CD4-positive, alpha-beta T cell treated with Interleukin-6 for 4 hours (primary cell): ENCODE measurements at places on chromosomes 11 and 22.

GRCh38 chr11:79434283-79434682, 6.5 kb downstream of the TENM4 start:
- no peak for DNase-seq

- DNase-seq, result no peak
Observed at GRCh38 chr22:50739894-50740293, 1.9 kb downstream of the ACR start.

DNA sequence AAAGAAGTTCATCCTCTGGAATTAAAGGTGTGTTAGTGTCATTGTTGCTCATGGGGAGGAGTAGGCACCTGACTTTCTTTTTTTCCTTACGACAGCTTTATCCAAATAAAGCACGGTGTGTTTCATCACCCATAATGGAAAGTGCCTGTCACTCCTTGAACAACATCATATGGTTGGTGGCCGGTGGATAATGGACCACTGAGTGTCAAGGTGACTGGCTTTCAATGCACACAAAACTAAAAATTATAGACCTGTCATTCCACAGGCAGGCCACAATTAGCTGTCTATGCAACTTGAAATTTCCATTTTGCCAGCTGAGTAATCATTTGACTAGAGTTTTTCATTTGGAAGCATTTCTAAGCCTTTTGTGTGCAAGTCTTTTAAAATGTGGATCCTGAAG, 45.0 kb upstream of the MPPED2 start:
- DNase-seq, result no peak

DNA sequence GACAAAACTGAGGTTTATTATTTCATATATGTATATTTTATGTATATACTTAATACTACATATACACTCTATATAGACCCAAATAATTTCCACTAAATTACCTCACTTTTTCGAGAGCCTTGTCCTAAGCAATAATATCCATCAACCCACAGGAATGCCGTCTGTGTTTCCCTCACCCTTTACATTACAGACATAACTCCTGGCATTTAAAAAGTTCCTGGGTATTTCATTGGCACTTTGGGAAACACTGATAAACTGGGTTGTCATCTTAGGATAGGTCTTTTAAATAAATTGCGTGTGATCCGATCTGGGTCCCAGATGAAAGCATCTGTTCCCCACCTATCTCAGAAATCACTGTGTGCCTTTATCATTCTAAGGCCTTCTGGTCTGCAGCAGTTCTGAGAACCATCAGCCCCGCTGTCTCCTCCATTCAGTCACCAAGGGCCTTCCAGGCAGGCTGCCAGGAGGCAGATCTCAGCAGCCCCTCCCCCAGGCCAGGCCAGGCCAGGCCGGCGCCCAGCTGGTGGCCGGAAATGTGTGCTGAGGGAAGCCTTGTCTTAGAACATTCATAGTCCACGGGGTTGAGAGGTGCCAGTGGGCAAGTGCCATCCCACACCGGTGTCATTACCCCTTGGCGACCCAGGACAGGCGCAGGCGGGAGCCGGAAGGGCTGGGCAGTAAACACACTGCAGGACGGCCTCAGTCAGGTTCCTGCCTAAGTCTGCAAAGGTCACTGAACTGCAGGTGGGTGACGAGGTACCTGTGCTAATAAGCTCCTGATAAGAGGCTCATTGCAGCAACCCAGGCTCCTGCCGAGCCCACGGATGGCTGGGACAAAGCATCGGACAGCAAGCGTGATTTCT, 3.3 kb downstream of the FGF19 start:
- DNase-seq, result no peak

DNA sequence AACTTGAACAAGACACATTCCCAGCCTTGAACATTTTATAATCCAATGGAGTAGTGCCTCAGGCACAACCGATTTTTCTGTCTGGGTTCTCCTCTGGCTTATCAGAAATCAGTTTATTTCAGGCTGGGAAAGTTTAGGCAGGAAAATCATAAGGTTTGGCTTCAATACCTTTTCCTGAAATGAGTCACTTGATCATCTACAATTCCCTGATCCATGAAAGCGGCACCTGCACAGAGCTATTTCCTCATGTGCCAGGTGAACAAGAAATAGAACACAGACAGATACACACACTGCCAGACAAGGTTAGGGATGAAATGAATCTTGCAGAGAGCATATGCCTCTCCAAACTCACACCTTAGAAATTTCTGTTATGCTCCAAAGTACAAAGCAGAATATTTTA, 106.7 kb upstream of the OR9G4 start:
- DNase-seq, result no peak

DNA sequence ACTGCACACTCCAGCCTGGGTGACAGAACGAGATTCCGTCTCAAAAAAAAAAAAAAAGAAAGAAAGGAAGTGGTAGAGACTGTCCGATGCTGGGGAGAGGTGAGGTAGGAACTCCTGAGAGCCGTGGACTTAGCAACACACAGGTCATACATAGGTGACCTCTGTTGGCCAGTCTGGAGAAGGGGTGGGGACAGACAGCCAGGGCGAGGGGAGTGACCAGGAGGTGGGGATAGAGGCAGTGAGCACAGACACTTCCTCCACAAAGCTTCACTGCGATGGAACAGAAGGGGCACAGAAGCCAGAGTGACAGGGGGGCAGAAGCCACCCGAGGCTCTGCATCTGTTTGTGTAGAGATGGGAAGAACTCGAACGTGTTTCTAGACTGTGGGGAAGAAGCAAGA, 47.1 kb downstream of the MYH9 start:
- DNase-seq, result no peak

GRCh38 chr22:28442711-28443525, 236.7 kb downstream of the TTC28 start:
- peak; percentile 33 for DNase-seq

DNA sequence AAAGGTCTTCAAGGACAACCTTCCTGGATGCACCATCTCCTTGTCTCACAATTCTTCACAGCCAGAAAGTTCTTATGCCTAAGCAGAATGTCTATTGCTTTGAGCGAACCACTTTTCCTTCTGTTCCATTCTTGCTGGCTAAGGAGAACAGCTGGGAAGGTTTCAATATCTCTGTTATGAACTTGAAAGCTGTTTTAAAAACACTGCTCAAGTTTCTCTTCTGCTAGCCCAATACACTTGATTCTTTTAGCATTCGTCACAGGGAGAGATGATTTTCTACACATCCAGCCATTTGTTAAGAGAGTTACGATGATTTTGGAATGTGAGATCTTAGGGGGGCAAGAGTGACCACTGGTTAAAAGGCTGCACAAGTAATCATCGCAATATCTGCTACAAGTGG, 249.3 kb downstream of the KIRREL3 start:
- no peak for DNase-seq

DNA sequence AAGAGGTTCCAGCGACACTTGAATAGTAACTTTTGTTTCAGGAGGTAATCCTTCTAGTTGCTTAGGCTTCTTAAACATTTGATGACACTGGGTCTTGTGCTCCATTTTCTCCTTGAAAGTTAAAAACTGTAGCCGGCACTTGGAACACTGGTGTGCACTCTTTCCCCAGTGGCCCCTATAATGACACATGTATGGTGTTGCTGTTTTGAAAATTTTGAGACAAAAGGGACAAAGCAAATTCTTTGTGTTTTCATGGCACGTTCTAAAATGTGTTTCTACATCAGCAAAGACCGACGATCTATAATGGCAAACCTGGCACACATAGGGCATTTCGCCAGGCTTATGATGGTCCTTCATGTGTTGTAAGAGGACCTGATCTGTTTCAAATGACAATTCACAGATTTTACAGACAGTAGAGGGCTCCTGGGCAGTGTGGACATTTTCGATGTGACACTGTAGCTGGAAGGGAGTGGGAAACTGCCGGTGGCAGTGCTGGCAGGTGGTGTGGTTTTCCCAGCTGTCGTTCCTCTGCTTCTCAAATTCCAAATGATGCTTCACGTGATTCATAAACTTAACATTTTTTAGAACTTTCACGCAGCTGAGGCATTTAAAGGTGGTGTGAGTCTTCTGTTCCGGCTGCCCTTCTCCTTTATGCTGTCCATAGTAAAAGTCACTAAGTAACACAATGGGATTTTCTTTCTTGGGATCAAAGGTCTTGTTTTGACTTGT, 20.5 kb downstream of the ZNF280B start:
- DNase-seq, result no peak

- no peak for DNase-seq
Observed at GRCh38 chr11:43574949-43575912, 105.3 kb upstream of the HSD17B12 start.

DNA sequence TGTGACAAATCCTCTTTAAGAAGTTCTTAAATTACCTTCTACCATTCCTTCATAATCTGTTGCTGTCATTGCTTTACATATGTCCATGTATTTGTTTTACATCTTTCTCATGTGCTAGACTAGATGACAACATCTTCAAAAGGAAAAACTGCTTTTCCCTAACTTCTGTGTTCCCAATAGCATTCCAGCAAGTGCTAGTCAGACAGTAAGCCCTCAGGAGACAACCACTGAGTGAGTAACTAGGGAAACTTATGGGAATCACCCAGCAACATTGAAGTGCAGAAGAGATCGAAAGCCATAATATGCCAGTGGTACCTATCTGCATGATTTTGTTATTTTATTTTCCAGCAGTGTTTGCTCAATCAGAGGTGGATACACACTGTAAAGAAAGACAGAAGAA, 889.7 kb upstream of the API5 start:
- DNase-seq, result no peak

DNA sequence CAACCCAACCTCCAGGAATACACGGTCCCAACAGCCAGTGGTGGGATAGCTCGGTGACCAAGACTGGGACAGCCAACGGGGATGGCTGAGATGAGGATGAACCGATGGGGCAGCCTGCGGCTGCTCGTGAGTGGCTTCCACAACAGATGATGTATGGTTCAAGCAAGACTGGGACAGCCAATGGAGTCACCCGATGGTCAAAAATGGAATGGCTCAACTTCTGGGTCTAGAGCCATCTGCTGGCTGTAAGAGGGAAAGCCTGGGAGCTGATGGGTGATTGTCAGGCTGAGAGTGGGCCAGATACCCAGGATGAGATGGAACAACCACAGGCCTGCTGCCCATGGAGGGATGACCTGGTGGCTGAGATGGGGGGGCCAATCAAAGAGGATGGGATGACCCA, 35.5 kb downstream of the SYT7 start:
- no peak for DNase-seq

DNA sequence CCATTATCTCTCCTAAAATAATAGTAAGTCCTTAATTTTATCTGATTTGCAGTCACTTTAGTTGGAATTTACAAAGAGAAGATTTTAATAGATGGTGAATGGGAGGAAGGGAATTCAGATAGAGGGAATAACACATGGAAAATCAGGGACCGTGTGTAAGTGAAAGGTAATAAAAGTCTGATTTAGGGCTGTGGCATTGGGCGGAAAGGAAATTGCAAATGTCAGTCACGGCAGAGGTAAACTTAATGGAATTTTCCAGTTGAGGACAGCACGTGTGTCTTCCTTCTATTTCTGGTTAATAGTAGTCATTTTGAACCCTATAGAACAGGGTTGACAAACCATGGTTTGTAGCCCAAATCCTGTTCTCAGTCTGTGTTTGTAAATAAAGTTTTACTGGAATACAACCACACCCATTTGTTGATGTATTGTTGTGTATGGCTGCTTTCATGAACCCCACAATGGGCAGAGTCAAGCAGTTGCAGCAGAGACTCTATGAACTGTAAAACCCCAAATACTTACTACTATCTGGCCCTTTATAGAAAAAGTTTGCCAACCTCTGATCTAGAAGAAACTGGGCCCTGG, 34.1 kb downstream of the PACS1 start:
- no peak for DNase-seq

GRCh38 chr11:82523141-82523540, 210.5 kb downstream of the FAM181B start:
- no peak for DNase-seq

GRCh38 chr11:17314232-17314547, 37.4 kb upstream of the NCR3LG1 start:
- DNase-seq, result no peak

- no peak for DNase-seq
Observed at GRCh38 chr22:47011131-47011858, 248.8 kb downstream of the TBC1D22A start.

GRCh38 chr22:32473388-32473952, 1.1 kb upstream of the FBXO7 start:
- DNase-seq, result peak; percentile 51

DNA sequence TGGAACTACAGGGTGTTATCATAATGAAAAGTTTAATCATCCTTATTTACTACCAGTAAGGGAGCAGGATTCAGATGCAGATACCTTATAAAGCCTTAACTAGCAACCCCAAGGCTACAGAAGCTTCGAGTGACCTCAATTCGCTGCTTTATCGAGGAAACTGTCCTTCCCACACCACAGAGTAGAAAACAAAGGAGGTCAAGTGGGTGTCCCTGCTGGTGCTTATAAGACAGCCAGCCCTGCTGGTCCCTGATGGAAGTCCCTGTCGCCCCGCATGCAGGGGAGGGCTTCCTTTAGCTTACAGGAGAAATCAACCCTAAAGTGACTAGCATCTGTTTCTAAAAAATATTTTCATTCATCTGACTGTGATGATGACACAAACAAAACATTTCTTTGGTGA, 7.3 kb downstream of the MN1 start:
- DNase-seq, result no peak

DNA sequence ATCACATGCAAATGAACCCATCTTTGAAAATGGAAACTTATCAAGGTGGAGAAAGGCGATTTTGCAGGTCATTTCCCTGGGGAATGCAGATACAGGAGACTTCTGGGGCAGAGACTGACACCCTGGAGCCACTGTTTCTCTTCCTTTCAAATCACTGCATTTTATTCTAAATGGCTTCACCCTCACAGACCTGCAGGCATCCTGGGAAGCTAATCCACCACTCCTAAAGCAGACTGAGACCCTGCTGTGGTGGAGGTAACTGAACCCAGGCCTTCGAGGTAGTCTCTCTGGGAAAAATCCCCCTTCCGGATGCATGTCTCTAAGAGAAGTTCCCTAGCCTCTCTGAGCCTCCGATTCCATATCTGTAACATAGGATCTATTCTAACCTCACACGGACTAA, 20.9 kb upstream of the CSNK2A3 start:
- no peak for DNase-seq

DNA sequence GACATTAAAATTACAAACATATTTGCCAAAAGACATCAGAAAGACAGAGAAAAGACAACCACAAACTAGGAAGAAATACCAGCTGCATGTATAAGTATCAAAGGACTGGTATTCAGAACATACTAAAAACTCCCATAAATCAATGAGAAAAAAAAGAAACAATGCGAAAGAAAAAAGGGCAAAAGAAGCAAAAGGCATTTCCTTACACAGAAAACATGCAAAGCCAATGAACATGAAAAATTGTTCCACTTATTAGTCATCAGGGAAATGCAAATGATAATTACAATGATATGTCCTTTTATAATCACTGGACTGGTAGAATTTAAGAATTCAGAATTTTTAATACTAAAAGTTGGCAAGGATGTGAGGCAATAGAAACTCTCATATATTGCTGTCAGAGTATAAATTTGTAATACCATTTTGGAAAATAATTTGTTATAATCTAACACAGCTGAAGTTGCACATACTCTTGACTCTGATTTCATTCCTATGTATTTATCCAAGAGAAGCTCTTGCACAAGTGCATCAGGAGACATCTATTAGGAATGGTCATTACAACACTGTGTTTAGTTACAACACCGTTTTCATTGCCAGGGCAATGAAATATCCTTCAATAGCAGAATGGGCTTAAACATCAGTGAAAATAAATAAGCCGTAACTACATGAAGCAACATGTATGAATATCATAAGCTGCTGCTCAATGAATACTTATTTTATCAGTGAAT, 279.7 kb downstream of the SWAP70 start:
- DNase-seq, result no peak
